ENCODE measurements at places on chromosomes 1 and 21. TPM values are rescaled to one million over a fixed set of nuclear protein-coding genes. Genes with fewer than 3 reads are reported as not detected.

Gene MIXL1
- not detected for total RNA-seq

DNA sequence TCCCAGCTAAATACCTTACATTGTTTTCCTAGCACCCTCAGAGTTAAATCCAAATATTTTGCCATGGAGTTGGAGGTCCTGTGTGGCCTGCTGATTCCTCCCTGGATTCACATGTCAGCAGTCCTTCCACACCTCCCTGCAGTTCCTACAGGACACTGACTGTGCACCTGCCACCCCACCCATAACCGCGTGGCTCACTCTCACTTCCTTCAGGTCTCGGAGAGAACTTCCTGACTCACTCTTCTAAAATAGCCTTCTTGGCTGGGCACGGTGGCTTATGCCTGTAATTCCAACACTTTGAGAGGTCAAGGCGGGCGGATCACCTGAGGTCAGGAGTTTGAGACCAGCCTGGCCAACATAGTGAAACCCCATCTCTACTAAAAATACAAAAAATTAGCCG is 8.4 kb upstream of the CAMTA1 start:
- no peak for DNase-seq

Gene RHBDL2
- total RNA-seq, result not detected

Gene KRTAP10-1
- not detected for total RNA-seq

GRCh38 chr1:195831789-195832188 is 776.5 kb downstream of the KCNT2 start:
- no peak for DNase-seq

Gene EDARADD
- total RNA-seq, result 3.3 TPM

GRCh38 chr1:234918181-234918841 is 210.3 kb downstream of the TOMM20 start:
- no peak for DNase-seq

DNA sequence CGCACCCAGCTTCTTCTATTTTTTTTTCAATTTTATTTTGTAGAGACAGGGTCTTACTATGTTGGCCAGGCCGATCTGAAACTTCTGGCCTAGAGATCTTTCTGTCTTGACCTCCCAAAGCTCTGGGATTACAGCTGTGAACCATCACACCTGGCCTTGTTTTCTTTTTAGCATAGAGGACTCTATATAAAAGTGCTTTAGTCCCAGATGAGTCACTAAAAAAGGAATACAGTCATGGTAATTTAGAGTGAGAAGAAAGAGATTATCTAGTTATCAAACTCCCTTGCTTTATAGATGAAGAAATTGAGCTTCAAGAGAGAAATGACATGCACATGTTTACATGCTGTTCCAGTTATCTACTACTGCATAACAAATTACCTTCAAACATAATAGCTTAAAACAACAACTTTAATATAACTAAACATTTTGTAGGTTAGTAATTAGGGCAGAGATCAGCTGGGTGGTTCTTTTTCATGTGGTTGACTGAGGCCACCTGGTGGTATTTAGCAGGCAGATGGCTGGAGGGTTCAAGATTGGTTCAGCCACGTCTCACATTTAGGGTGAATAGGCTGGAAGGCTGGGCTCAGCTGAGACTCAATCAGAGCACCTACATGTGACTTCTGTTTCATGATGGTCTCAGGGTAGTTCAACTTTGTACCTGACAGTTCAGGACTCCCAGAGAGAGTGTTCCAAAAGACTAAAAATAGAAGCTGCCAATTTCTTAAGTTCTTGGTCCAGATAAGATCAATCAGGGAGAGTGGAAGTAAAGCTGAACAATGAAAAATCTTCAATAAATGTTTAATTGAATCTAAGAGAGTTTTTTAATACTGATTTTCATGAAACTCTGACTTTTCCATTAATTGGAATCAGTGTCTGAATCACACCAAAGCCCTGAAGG is 16.9 kb upstream of the MTF2 start:
- DNase-seq, result no peak

Measured in epithelial cell of proximal tubule (primary cell).